ENCODE measurements at places on chromosomes 4 and X. TPM values are rescaled to one million over a fixed set of nuclear protein-coding genes. Genes with fewer than 3 reads are reported as not detected.

- H3K36me3 ChIP-seq = no peaks in the 10 kb centered on the region
- H3K4me3 ChIP-seq = no peak overlapping the region
- no peak for DNase-seq
- H3K27me3 ChIP-seq = no peaks in the 10 kb centered on the region
Measured at GRCh38 chr4:84235126-84235944, 263.8 kb downstream of the NKX6-1 start.

DNA sequence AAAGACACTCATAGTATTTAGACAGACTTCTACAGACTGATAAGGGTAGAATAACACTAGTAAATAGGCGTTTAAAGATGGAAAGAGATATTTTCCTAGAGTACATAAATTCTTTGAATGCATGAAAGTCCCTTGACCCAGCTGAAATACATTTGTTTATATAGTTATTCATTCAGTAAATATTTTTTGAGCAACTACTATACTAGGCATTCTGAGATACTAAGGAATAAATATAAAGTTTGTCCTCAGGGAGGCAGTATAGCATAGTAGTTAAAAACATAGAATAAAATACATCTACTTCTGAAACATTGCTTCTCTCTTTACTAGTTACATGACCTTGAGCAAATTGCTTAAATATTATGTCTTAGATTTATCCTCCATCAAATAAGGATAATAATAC lies 27.4 kb downstream of the HMGN5 start:
- H3K27me3 ChIP-seq = no peaks in the 10 kb centered on the region
- peak; percentile 2 for DNase-seq
- H3K4me1 ChIP-seq = no peaks in the 10 kb centered on the region
- no peak overlapping the region for H3K4me3 ChIP-seq
- H3K36me3 ChIP-seq = no peaks in the 10 kb centered on the region

DNA sequence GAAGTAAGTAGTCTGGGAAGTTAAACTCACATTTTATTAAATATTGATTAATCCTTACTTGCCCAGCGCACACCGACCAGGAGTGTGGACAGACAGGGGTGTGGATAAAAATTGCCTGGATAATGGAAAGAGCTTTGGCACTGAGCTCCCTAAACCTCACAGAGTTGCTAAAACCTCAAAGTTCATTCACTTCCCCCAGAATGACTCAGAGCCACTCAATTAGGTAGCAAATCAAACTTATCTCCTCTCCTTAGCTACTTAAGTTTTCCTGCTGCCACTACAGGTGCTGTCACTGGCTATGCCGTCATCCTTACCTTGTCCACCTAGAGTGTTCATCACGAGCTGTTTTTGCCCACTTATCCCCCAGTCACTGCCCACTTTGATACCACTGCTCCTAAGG lies 27.0 kb upstream of the MID1IP1 start:
- H3K36me3 ChIP-seq = no peaks in the 10 kb centered on the region
- no peak overlapping the region for H3K27ac ChIP-seq
- H3K4me3 ChIP-seq = no peak overlapping the region
- no peak for DNase-seq

DNA sequence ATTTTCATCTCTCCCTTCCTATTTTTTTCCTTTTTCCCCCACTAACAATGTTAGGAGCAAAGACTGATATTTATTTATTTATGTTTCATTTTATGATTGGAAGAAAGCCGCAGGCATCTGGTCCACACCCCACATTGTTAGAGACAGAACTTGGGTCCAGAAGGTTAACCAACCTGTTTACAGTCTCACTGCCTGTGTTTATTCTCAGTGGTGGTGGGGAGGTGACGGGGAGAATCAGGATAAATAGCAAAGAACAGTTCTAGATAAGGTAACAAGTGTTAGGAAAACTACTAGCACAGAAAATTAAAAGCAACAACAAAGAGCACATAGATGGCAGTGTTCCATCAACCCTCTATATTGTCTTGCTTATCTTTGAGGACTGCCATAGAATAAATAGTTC lies 301.7 kb upstream of the DIPK2B start:
- peaks cover 19% of the 10 kb centered on the region for H3K4me1 ChIP-seq
- H3K4me3 ChIP-seq = no peak overlapping the region
- H3K36me3 ChIP-seq = no peaks in the 10 kb centered on the region
- peak; percentile 25 for DNase-seq

- H3K4me1 ChIP-seq = no peaks in the 10 kb centered on the region
- H3K27me3 ChIP-seq = no peaks in the 10 kb centered on the region
- H3K4me3 ChIP-seq = peak overlapping the region; percentile 37
- H3K36me3 ChIP-seq = no peaks in the 10 kb centered on the region
- H3K27ac ChIP-seq = peak overlapping the region; percentile 51
Measured at GRCh38 chr4:187814737-187815465, 180.7 kb upstream of the ZFP42 start.

- no peaks in the 10 kb centered on the region for H3K4me1 ChIP-seq
- DNase-seq = no peak
- H3K27ac ChIP-seq = no peak overlapping the region
- no peaks in the 10 kb centered on the region for H3K27me3 ChIP-seq
Measured at GRCh38 chr4:57854748-57855147, 744.6 kb upstream of the IGFBP7 start.

GRCh38 chr4:98658287-98659105 lies at the start of gene TSPAN5:
Gene TSPAN5, minus strand, starts transcription at chr4:98658611.
- peak within 1 kb of the TSS; percentile 83 for H3K27ac ChIP-seq
- no peaks in the 10 kb centered on the region for H3K36me3 ChIP-seq
- H3K27me3 ChIP-seq = peaks cover 25% of the 10 kb centered on the region
- DNase-seq = peak; percentile 91
- peak within 1 kb of the TSS; percentile 86 for H3K4me3 ChIP-seq

DNA sequence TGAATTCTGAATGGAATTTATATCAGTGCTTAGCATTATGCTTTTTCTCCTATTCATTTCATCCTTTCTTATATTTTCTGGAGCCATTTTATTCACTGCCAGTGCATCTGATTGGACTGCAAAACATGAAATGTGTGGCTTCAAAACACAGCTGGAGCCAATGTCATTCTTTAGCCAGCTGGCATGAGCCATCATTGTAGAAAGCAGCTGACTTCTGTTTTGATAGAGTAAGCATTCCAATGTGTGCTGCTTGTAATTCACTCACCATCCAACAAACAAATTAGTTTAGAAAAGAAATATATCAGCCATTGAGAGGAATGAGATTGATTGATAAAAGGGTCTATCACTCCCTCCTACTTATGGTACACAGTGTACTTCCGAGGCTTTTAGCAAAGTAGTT lies 2616.0 kb downstream of the ARAP2 start:
- no peak overlapping the region for H3K27ac ChIP-seq
- H3K4me1 ChIP-seq = no peaks in the 10 kb centered on the region

MGAT4D gene
- polyA plus RNA-seq = not detected

GRCh38 chr4:103050736-103051436 lies 25.7 kb downstream of the SLC9B2 start:
- no peak for DNase-seq
- H3K4me1 ChIP-seq = no peaks in the 10 kb centered on the region
- H3K27ac ChIP-seq = no peak overlapping the region

GRCh38 chrX:125646195-125646594 lies 326.5 kb downstream of the TEX13C start:
- H3K27ac ChIP-seq = no peak overlapping the region
- H3K4me3 ChIP-seq = no peak overlapping the region
- no peaks in the 10 kb centered on the region for H3K4me1 ChIP-seq
- H3K36me3 ChIP-seq = no peaks in the 10 kb centered on the region
- no peaks in the 10 kb centered on the region for H3K27me3 ChIP-seq

- H3K4me1 ChIP-seq = no peaks in the 10 kb centered on the region
- no peak overlapping the region for H3K27ac ChIP-seq
- DNase-seq = no peak
Measured at GRCh38 chr4:103673983-103674382, 45.8 kb downstream of the TACR3 start.

GRCh38 chr4:28444886-28445496 lies 1584.3 kb downstream of the STIM2 start:
- H3K27ac ChIP-seq = no peak overlapping the region
- no peaks in the 10 kb centered on the region for H3K27me3 ChIP-seq
- H3K4me1 ChIP-seq = no peaks in the 10 kb centered on the region
- H3K4me3 ChIP-seq = no peak overlapping the region
- no peaks in the 10 kb centered on the region for H3K36me3 ChIP-seq

GRCh38 chr4:14898989-14899388 lies 103.3 kb upstream of the CPEB2 start:
- H3K36me3 ChIP-seq = no peaks in the 10 kb centered on the region
- no peak overlapping the region for H3K27ac ChIP-seq
- H3K4me3 ChIP-seq = no peak overlapping the region
- H3K4me1 ChIP-seq = no peaks in the 10 kb centered on the region

SSX1 gene
- not detected for polyA plus RNA-seq

GRCh38 chr4:7060346-7061150 lies 7.3 kb downstream of the GRPEL1 start:
- no peak overlapping the region for H3K4me3 ChIP-seq
- H3K36me3 ChIP-seq = peaks cover 73% of the 10 kb centered on the region
- H3K27me3 ChIP-seq = no peaks in the 10 kb centered on the region
- DNase-seq = no peak

- H3K27ac ChIP-seq = no peak overlapping the region
- no peaks in the 10 kb centered on the region for H3K4me1 ChIP-seq
- no peaks in the 10 kb centered on the region for H3K27me3 ChIP-seq
- no peak overlapping the region for H3K4me3 ChIP-seq
Measured at GRCh38 chr4:162839814-162840213, 326.9 kb downstream of the NAF1 start.

GRCh38 chr4:3473181-3473950 lies 10.3 kb downstream of the DOK7 start:
- DNase-seq = no peak
- peaks cover 21% of the 10 kb centered on the region for H3K27me3 ChIP-seq
- no peaks in the 10 kb centered on the region for H3K4me1 ChIP-seq
- no peak overlapping the region for H3K27ac ChIP-seq
- no peaks in the 10 kb centered on the region for H3K36me3 ChIP-seq

NSG1 gene
- polyA plus RNA-seq = 30.1 TPM

KLB gene
- 0.75 TPM for polyA plus RNA-seq

DNA sequence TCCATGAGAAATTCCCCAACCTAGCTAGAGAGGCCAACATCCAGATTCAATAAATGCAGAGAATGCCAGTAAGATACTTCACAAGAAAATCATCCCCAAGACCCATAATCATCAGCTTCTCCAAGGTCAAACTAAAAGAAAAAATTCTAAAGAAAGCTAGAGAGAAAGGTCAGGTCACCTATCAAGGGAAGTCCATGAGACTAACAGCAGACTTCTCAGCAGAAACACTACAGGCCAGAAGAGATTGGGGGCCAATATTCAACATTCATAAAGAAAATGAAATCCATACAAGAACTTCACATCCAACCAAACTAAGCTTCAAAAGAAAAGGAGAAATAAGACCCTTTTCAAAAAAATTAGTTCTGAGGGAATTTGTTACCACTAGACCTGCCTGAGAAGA lies 118.8 kb upstream of the ANXA10 start:
- no peaks in the 10 kb centered on the region for H3K27me3 ChIP-seq
- no peaks in the 10 kb centered on the region for H3K4me1 ChIP-seq
- no peak overlapping the region for H3K27ac ChIP-seq
- H3K4me3 ChIP-seq = no peak overlapping the region
- no peaks in the 10 kb centered on the region for H3K36me3 ChIP-seq
- DNase-seq = no peak

GRCh38 chr4:70712604-70713452 lies 8.9 kb upstream of the RUFY3 start:
- H3K27ac ChIP-seq = no peak overlapping the region
- no peaks in the 10 kb centered on the region for H3K36me3 ChIP-seq

TENM3 gene
- polyA plus RNA-seq = 11.9 TPM

DNA sequence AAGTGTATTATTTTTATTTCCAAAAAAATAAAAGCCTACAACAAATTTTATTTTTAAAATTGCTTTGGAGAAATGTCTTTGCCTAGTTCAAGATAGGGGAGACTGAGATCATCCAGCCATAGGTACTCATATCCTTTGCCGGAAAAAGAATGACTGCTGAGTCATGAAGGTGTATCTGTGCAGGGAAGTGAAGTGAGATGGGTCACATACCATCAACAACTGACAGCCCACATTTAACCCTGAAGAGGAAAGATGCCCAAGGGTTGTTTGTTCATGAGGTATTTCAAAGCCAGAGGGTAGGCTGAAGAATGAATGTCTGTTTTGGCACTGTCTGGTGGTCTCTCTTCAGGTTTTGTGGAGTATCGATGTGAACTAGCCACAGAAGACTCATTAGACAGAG lies 106.7 kb upstream of the TTC29 start:
- H3K36me3 ChIP-seq = no peaks in the 10 kb centered on the region
- no peak for DNase-seq
- H3K4me1 ChIP-seq = no peaks in the 10 kb centered on the region
- no peaks in the 10 kb centered on the region for H3K27me3 ChIP-seq
- no peak overlapping the region for H3K27ac ChIP-seq

- no peak overlapping the region for H3K27ac ChIP-seq
- no peaks in the 10 kb centered on the region for H3K36me3 ChIP-seq
- H3K4me3 ChIP-seq = no peak overlapping the region
- DNase-seq = no peak
Measured at GRCh38 chr4:155403886-155404285, 27.1 kb upstream of the MAP9 start.

ATOH1 gene
- polyA plus RNA-seq = 34.2 TPM

- H3K27me3 ChIP-seq = no peaks in the 10 kb centered on the region
- H3K4me3 ChIP-seq = no peak overlapping the region
- no peak overlapping the region for H3K27ac ChIP-seq
- no peak for DNase-seq
- no peaks in the 10 kb centered on the region for H3K4me1 ChIP-seq
Measured at GRCh38 chr4:156607478-156607857, 364.1 kb downstream of the PDGFC start.

GRCh38 chr4:159722052-159722451 lies 619.2 kb downstream of the RAPGEF2 start:
- DNase-seq = no peak
- no peak overlapping the region for H3K27ac ChIP-seq
- H3K27me3 ChIP-seq = no peaks in the 10 kb centered on the region
- no peaks in the 10 kb centered on the region for H3K4me1 ChIP-seq

GRCh38 chr4:102316585-102316984 lies 28.7 kb downstream of the SLC39A8 start:
- H3K4me3 ChIP-seq = no peak overlapping the region
- no peaks in the 10 kb centered on the region for H3K27me3 ChIP-seq
- no peak for DNase-seq
- no peaks in the 10 kb centered on the region for H3K36me3 ChIP-seq
- no peaks in the 10 kb centered on the region for H3K4me1 ChIP-seq

GRCh38 chr4:96103086-96103485 lies 263.2 kb downstream of the PDHA2 start:
- no peak overlapping the region for H3K4me3 ChIP-seq
- DNase-seq = no peak
- no peaks in the 10 kb centered on the region for H3K27me3 ChIP-seq
- no peak overlapping the region for H3K27ac ChIP-seq
- H3K4me1 ChIP-seq = no peaks in the 10 kb centered on the region

SNCA gene
- 26.0 TPM for polyA plus RNA-seq

SHROOM3 gene
- 27.8 TPM for polyA plus RNA-seq

GAGE12G gene
- not detected for polyA plus RNA-seq

IGSF1 gene
- polyA plus RNA-seq = 12.3 TPM

DNA sequence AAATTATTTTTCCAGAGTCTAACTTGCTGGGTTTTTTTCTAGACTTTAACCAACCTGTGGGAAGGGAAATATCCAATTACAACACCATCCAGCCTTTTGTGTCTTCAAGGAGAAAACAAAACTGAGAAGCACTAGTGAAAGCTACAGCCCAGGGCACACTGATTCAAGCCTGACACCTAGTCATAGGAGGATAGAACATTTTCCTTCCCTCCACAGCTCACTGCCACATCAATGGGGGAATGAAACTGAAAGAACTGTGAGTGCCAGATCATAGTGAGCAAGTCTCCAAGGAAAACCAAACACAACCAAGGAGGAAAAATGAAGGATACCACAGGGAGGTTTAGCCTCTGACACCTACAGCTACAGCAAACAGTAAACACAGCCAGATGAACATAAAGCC lies 43.3 kb upstream of the MAGEA8 start:
- no peak for DNase-seq
- no peaks in the 10 kb centered on the region for H3K27me3 ChIP-seq
- H3K36me3 ChIP-seq = no peaks in the 10 kb centered on the region
- H3K27ac ChIP-seq = no peak overlapping the region
